ENCODE measurements at places on chromosomes 4 and X.

DNA sequence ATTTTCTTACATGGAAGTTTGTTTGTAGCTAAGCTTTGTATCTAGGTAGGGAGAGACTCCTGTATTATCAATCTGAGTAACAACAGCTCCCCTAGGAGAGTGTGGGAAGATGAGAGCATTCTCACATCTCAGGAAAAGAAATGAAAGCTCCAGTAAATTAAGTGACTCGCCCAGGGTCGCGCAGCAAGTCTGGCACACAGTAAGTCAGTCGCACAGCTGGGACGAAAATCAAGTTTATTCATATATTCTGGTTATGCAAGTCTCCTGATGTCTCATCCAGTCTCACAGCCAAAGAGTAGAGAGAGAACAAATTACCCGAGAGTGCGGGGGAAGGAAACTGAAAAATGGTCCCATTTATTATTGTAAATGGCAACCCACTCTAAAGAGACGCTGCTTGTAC, 216.1 kb downstream of the STK32B start:
- DNase-seq, result peak; percentile 0

DNA sequence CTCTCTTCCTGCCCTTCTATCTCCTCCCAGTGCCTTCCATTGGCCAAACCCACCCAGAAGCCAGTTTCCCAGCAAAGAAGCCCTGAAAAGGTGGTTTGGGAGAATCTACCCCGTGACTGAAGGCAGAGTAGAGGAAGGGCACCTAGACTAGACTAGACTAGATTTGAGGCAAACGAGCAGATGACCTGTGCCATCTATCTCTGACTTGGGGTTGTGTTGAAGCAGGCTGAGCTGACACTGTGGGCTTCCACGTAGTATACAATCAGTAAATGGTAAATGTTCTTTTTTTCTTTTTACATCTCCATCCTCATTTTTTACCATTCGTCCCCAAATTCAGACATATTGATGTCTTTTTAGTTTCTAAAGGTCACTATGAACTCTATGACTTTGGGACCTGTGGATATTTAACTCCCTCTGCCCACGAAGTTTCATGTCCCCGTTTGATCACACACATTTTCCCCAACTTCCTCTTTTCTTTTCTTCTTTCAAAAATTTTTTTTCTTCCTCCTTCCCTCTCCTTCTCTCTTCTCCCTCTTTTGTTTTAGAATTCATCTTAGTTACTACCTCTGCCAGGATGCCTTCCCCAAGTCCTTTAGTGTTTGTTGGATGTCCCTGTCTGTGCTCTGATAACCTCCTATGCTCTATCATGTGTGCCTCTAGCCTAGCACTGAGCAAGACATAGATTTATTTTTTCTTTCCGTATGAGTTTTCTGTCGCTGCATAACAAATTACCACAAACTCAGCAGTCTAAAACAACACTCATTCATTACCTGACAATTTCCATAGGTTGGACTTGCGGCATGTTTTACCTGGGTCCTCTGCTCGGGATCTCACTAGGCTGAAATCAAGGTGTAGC, 6.2 kb upstream of the AFF1 start:
- no peak for DNase-seq

GRCh38 chr4:72569719-72570235, 756 bp upstream of the ADAMTS3 start:
- no peak for DNase-seq

- DNase-seq, result peak; percentile 14
Observed at GRCh38 chrX:77426811-77427210, 20.4 kb upstream of the FGF16 start.

- DNase-seq, result no peak
Observed at GRCh38 chrX:49053223-49054072, 5.4 kb upstream of the CCDC120 start.

GRCh38 chr4:77286906-77287305, 129.9 kb downstream of the CCNG2 start:
- no peak for DNase-seq

DNA sequence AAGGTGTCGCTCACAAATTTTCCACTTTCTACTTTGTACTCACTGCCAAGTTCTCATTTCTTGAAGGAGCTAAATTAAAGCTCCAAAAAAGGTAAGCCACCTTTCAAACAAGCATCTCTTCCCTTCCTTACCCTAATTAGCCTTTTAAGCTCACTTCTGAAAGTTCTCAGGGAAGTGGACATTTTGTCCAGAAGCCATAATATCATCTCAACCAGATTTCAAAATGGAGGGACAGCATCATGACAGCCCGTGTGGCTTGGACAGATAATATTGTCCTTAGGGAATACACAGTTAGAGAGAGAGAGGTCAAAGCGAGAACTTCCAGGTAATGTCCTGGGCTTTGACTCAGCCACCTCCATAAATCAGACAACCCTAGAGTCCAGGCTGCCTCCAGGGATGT, 93.8 kb upstream of the ANXA3 start:
- no peak for DNase-seq

GRCh38 chrX:1423215-1423614, 29.5 kb downstream of the ASMTL start:
- DNase-seq, result no peak

DNA sequence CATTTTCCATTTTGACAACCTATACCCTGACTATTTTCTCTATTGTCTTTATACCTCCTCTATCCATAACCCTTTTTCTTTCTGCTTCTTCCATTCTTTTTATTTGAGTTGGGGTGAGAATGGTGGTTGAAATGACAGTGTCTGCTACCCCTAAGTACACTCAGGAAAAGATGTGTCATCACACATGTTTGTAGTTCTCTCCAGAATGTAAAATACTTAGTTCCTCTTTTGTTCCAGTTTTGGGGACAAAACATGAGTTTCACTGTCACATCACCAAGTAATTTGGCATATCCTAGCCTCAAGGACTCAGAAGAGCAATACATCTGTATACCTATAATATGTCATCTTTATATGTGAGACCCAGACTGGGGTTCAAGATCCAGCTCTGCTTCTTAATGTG, 90.3 kb downstream of the COMMD8 start:
- no peak for DNase-seq

GRCh38 chr4:113446019-113446418, 315.5 kb downstream of the CAMK2D start:
- DNase-seq, result peak; percentile 67

DNA sequence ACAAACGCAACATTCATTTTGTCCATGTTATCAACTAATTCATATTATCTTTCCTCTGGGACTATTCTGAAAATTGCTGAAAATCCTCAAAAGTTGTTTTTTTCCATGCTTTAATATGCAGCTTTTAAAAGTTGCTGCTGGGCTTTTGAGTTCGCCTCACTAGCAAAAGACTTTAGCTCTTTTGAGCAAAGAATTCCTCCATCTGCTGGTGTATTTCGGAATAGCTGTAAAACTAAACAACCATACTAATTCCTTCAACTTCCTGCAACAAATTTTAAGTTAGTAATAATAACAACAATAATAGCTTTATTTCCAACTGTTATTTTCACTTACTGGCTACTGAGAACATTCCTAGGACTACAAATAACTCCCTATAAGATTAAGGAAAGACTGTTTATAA, 124.5 kb upstream of the PLAC1 start:
- no peak for DNase-seq

- no peak for DNase-seq
Observed at GRCh38 chr4:3532751-3533422, 665 bp upstream of the LRPAP1 start.

DNA sequence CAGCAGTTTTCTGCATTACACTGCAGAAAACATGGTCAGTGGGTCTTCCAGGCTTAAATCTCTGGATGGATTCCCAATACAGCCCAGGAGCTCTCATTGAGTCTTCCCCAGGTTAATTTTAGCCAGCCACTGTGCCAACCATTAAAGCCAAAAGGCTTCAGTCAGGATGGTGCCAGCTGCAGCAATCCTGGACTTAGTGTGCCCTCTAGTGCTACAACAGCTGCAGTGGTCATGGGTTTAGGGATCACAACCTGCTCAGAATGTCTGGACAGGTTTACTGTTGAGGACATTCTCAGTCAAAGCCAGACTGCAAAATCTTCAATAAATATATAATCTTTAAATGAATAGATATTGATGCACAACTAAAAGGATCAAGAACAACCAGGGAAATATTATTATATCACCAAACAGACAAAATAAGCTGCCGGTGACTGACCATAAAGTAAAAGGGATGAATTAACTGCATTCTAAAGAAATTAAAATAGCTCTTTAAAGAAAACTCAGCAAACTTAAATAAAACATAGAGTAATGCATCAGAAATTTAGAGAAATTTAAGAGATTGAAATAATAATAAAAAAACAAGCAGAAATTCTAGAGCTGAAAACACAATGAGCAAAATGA, 639.9 kb downstream of the SPOCK3 start:
- DNase-seq, result peak; percentile 36

DNA sequence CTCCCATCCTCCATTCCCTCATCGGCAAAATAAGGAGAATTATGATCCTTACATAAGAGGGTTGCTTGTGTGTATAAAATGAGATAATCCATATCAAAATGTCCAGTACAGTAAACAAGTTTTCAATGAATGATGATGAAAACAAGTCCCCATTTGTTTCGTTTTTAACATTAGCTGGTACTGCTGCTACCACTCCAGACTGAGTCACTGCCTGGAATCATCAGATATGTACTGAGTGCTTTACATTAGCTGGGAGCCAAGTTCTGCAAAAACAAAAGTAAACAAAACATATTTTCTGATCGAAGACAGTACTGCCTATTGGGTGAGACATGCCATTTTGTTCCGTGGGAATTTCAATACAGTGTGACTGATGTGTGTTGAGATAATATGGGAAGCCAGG, 123.2 kb upstream of the IGFBP7 start:
- peak; percentile 24 for DNase-seq

DNA sequence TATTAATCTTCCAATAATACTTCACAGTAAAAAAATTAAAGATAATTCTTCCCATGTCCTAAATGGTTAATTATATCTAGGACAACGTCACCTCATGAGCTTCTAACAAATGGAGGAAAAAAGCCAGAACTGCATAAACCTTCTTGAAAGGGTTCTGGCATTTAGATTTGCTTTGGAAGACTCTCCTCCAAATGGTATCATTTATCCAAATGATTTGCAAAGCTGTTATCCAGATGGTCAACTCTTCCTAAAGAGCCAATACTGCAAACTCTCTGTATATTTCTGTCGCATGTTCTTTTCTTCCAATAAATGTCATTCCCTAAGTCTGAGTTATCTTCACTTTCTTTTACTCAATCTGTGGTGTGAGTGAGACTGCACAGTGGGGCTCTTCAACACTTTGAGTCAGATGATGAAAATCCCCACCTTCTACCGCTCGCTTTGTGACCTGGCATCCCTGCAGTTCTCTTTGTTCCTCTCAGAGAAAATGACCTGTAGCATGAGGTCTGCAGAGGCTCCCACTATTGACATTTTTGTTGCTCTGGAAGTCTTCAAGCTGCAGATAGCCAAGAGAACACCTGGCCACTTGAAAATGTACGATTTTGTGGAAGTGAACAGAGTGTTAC, 52.9 kb downstream of the TMEM150C start:
- no peak for DNase-seq

DNA sequence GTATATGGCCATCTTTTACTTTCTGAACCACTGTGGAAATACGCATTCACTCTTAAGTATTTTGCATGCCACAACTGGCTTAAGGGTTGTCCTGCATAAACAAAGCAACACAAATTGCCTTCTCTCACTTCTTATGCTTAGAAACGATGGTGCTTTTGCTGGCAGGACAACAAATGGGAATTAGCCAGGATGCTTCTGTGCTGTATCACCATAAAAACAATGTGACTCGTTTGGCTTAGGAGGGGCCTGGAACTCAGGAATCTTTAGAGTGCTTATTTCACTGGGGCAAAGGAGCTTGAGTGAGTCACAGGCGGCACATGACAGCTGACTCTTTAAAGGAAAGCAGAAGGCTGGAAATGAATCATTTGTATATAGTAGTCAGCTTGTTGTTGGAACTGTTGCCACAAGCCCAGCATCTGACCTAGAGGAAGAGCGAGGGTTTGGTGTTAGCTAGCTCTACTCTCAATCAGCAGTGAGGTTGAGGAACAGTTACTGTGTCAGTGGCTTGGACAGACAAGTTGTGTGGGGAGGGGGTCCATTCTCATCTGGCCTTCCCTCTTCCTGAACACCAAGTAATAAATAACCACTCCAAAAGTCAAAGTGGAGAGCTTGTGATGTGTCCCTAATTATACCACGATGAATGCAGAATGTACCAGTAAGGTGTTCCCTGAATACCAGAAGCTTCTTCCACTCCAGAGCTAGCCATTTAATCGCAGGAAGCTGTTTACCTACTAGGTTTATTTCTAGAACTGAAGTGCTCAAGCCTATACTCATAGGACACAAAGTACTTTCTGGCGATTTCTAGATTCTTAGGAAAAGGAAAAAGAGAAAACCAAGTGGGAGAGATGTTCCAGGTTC, 293.1 kb downstream of the CAMK2D start:
- DNase-seq, result peak; percentile 98

GRCh38 chrX:109347632-109348031, 134.3 kb downstream of the GUCY2F start:
- DNase-seq, result no peak

DNA sequence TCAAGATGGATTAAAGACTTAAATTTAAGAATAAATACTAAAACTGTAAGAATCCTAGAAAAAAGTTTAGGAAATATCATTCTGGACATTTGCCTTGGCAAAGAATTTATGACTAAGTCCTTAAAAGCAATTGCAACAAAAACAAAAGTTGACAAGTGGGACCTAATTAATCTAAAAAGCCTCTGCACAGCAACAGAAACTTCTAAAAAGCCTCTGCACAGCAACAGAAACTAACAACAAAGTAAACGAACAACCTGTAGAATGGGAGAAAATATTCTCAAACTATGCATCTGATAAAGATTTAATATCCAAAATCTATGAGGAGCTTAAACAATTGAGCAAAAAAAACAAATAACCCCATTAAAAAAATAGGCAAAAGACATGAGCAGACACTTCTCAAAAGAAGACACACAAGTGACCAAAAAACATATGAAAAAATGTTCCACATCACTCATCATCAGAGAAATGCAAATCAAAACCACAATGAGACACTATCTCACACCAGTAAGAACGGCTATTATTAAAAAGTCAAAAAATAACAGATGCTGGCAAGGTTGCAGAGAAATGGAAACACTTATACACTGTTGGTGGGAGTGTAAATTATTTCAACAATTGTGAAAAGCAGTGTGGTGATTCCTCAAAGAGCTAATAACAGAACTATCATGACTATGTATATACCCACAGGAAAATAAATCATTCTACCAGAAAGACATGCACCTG, 5.5 kb upstream of the OPRPN start:
- DNase-seq, result no peak

DNA sequence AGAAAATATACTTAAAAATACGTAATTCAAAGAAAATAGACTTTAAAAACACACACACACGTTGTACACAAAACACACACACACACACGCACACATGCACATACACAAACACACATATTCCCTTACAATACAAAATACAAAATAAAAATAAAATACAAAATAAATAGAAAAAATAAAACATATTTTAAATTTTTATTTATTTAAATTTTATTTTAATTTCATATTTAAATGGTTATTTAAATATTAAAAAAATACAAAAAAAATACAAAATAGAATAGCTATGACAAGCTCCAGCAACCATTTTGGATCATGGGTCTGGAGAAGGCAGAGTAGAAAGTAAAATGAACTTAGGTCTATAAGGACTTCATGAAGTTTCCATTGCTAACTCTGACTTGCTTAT, 34.2 kb upstream of the PDGFC start:
- DNase-seq, result no peak

- DNase-seq, result no peak
Observed at GRCh38 chr4:139902321-139903320, 237.0 kb downstream of the MGST2 start.

- no peak for DNase-seq
Observed at GRCh38 chrX:142828129-142828528, 197.6 kb upstream of the SPANXN4 start.
